ENCODE measurements at places on chromosomes 1 and 21. TPM values are rescaled to one million over a fixed set of nuclear protein-coding genes. Genes with fewer than 3 reads are reported as not detected.

TTC13 gene
- total RNA-seq = 15.1 TPM

DHCR24 gene
- 36.1 TPM for total RNA-seq

SYT11 gene
- total RNA-seq = 20.0 TPM

EDARADD gene
- 4.6 TPM for total RNA-seq

LCE1A gene
- total RNA-seq = not detected
